ENCODE measurements at places on chromosomes 11 and 22.

DNA sequence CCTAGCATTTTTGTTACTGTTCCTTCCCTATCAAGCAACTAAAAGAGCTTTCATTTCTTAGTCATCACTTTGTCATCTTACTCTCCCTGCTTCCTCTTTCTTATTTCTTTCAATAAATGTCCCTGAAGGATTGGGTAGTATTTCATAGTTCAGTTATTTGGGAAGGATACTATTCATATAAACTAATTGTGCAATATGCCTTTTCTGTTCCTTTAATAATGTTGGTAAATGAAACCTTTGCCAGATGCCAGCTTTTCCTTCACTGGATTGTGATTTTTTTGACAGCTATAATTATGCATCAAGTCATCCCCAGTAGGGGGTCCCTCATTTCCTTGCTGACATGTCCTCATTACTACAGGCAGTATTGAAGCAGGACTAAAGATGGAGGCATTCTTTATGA, 101.7 kb downstream of the ATM start:
- DNase-seq = no peak

GRCh38 chr11:74367881-74368280, 30.4 kb downstream of the PGM2L1 start:
- DNase-seq = no peak

- DNase-seq = no peak
Observed at GRCh38 chr11:60899046-60899936, 7.1 kb downstream of the PRPF19 start.

DNA sequence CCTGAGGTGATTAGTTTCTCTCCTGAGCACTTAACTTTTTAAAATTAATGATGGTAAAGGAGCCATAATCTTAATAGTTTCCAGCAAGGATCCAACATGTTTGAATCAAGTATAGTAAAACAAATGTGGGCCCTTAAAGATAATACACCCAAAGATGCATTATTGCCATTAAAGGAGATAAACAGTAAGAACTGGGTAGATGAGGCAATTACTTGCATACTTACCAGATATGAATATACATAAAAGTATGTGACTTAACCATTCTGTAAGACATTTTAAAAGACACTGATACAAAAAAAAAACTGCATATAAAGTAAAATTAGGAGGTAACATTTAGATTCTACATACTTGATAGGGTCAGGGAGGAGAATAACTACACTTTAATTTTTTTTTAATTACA, 48.2 kb downstream of the CADM1 start:
- no peak for DNase-seq

GRCh38 chr22:21972806-21973205, 9.8 kb downstream of the TOP3B start:
- no peak for DNase-seq

DNA sequence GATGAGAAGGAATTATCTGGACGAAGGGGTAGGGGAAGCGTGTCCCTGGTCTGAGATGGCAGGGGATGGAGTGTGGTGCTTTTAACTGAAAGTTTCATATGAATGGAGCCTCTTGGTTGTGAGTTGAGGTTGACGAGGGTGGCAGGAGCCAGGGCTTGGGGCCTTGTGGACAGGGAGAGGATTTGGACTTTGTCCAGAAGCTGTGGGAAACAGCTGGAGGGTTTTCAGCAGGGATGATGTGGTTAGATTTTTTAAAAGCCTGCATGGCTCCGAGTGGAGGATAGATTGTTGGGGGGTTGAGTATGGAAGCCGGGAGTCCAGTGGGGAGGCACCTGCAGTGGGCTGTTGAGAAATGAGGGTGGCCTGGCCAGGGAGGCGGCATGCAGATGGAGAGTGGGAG, 24.8 kb downstream of the MYO7A start:
- DNase-seq = no peak

- no peak for DNase-seq
Observed at GRCh38 chr11:43942662-43943371, 380 bp downstream of the C11orf96 start.

DNA sequence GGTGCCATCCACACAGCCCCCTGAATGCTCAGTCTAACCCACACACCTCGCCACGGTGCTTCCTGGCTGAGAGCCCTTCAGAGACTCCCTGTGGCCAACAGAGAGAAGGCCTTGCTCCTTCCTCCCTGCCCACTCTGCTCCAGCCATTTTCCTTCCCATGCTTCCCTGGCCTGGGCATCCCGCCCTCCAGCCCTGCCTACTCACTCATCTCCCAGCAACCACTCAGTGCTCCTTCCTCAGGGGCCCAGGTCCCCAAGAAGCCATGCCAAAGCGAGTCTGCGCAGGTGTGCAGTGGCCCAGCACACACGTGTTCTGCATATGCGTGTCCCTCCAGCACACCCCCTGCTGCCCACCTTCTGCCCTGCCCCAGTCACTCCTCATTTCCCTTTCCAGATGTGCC, 56.4 kb downstream of the NECTIN1 start:
- DNase-seq = no peak

- no peak for DNase-seq
Observed at GRCh38 chr11:78189174-78189724, 530 bp downstream of the USP35 start.

- DNase-seq = no peak
Observed at GRCh38 chr11:35360055-35360530, 59.3 kb downstream of the SLC1A2 start.

GRCh38 chr11:44127130-44127529, 31.7 kb downstream of the EXT2 start:
- no peak for DNase-seq

DNA sequence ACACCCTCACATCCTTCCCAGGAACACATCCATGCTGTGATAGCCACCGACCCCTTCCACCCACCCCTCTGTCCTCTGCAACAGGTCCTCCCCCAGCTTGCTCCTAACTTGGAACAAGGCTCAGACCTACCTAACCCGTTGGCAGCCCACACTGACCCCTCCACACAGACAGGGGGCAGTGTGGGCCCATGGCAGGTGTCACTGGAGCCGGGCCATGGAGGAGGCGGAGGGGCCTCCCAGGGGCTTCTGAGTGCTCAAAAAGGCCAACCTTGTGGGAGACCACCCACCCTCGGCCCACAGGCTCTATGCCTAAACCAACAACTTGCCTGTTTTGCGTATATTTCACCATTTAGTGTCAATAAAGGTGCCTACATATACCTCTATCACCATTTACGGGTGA, 57.0 kb downstream of the CERK start:
- no peak for DNase-seq

DNA sequence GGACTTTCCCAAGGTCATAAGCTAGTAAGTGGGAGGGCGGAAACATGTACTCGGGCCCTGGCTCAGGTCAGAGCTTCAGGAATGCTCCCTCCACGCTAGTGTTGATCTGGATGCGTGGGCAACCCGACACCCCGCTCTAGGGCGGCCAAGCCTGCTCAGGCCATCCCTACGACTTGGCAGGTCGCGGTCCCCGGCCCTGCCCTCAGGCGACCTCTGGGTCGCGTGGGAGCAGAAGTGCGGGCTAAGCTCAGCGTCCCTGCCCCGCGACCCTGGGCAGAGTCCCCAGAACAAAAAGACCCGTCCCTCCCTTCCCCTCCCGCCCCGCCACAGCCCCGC, 781 bp upstream of the TEF start:
- DNase-seq = peak; percentile 64
